Iris pigment epithelial cell (primary cell): ENCODE measurements at places on chromosomes 16 and 17.

DNA sequence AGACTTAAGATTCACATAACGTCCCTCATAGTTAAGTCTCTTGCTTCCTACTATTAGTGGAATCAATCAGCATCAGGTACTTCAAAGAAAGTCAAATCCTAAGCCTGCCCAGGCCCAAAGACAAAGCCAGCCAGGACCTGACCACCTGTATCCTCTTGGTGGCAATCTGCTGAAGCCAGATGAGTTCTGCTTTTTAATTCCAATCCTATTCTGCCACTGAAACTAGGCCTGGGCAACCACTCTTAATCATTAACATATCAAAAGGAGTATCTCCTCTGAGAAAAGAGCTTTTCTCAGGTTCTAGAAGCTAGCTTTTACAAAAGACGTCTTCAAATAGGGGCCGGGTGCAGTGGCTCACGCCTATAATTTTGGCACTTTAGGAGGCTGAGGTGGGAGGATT lies 15.1 kb upstream of the GLG1 start:
- no peak for DNase-seq

DNA sequence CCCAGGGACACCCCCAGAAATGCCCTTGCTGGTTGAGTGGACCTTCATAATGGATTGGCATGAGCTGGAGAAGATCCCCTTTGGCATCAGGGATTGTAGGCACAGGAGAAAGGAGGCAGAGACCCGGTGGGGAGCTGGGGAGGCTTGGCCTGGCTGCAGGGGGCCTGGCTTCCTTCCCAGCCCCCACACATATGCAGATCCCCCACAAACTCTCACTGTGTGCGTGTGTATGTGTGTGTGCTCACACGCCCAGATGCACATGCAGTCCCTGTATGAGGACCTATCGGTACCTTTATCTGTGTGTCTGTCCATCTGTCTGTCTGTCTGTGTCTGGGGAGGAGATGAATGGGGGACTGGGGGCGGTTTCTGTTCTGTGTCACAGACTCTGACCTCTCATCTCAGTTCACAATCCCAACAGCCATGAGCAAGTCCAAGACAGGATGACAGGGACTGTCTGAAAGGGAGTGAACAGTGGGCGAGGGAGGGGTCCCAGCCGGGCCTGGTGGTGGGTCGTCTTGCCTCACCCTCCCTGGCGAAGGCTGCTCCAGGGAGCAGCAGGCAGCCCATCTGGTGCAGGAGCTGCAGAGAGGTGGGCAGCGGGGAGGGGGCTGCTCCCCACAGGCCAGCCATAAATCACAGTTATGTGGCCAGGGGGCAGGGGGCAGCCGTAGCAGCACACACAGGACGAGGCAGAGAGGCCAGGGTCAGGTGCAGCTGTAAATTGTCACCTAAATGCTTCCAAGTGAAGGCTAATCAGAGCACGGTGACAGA lies 46.7 kb upstream of the LHX1 start:
- no peak for DNase-seq

DNA sequence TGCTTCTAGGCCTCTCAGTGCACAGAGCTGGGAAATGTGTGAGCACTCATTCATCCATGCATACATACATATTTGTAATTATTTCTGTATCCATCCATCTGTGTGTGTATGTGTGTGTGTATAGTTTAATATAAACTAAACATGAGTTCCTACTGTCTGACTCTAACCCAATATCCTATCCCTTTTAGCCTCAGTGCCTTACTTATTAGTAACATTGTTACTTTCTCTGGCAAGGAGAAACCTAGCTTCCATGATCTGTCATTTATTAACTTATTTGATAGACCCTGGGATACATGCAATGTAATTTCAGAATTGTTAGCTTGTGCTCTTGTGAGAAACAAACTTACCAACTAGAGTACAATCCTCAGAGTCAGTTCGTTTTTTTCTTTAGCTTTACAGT lies 59.0 kb upstream of the WSCD1 start:
- DNase-seq: no peak

DNA sequence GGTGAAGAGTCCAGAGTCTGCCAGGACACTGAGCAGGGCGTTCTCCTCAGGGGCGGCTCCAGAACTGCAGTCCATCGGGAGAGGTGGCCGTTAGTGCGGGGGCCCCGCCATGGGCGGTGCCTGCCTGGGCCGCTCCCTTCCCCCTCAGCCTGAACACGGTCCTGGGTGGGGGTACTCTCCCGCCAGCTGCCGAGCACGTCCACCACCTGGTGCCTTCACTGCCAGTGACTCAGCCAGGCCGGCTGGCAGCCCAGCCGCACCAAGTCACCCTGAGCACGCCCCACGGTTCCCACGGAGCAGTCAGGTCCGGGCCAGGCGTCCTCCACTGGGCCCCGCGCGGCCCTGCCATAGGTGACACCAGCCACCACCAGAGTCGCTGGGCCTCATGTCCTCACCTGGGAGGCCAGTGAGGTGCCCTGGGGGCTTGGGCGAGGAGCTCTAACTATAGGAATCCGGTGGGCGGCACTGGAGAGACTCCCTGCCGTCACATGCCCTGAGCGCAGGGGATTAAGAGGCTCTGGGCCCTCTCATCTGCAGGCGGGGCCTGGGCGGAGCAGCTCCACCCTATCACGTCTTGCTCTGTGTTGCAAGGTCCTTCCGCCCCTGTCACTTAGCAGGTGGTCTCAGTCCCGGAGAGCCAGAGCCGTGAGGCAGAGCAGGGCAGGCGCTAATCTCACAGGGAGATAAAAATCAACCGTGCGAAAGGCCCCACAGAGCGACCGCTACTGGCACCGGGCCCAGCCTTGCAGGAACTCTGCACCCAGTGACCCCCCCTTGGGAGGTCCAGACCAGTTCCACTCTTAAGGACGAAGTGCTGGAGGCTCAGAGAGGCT lies 14.3 kb downstream of the PIEZO1 start:
- DNase-seq: peak; percentile 91

DNA sequence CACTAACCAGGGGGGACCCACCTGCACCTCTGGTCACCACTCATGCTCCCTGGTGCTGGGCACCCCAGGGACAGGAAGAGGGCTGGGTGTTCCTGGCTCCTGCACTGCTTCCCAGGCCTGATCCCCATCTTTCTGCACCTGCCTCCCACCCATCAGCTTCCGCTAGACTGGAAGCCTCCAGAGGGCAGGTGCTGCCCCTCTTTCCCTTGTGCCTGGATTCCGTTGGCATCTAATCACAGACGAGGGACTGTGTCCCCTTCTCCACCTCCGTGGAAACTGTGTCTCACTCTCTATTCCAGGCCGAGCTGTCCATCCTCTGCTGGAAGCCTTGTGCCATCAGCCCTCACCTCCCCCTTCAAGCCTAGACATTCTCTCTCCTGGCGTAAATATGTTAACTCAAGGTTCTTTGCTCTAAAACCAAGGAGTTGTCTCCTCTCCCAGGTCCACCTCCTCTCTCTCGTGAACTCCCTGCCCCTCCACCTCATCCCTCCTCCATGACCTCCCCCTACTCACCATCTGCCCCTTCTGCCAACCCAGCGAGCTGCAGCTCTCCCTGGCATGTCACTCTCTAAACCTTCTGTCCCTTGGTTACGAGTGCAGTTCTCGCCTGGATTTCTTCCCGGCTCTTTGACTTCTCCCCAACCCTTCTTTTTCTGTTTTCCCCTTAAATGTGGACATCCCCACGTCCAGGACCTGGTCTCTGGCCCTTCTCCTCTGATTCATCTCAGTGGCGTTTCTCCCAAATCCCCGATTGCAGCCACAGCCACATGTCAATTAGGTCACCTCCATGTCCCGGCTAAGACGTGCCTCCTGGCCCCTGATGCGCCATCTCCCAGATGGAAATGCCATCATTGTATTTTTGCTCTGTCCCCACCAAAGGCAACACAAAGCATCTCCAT lies 107.7 kb downstream of the SEC14L1 start:
- no peak for DNase-seq

GRCh38 chr17:81037798-81038733 lies 3.1 kb downstream of the BAIAP2 start:
- DNase-seq: no peak

- DNase-seq: no peak
These were observed 20.7 kb upstream of the NAGS start for GRCh38 chr17:43983515-43984411.

DNA sequence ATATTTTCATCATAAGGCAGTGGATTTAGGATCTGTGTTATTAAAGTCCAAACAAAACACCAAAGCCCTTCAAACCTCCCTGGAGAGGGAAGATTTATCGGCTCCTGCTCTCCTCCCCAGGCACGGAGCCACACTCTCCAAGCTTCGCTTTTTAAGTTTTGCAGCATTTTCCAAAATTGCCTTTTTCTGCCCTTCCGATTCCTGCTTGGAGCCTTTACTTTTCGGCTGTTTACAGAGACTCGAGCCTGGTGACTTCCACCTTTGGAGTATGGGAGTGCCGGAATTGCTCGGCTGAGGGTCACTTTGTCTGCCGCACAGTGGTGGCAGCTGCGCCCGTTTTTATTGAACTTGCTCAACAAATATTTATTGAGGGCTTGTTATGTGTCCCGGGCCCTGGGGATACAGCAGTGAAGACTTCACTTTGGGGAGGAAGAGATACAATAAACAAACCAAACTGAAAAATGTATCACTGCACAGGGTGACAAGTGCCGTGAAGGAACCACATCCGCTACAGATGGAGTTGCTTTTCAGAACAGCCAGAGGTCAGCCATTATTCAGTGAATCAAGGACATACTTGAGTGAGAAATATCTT lies 185.5 kb downstream of the NTN1 start:
- DNase-seq: no peak

DNA sequence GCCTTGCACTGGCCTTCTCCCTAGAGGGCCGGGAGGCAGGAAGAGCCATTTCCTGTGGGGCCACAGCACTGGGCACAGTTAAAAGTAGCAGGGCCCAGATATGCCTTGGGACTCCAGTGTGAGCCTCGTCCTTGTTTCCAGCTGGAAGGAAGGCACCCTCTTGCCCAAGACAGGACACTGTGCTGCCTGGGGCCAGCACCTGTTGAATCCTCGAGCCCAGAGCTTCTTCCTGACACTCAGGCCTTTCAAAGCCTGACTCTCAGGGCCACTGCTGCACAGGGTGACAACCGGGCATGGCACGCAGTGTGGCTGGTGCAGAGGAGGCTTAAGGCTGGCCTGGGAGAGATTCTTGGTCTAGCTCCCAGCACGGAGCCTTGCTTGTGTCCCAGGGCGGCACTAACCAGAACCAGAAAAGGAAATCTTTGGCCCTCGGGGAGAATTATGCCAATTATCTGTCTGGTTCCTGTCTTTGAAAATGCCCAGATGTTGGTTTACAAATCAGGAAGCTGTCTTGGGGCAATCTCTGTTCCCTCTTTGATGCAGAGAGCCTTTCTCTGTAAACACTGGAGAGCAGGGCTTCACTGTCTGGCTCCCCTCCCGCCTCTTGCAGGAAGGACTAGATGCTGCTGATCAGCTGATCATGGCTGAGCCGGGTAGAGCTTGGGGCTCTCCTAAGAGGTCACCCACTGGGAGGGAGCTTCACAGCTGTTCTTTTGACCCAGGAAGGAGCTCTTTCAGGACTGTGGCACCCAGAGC lies 11.1 kb downstream of the LDHD start:
- peak; percentile 36 for DNase-seq

DNA sequence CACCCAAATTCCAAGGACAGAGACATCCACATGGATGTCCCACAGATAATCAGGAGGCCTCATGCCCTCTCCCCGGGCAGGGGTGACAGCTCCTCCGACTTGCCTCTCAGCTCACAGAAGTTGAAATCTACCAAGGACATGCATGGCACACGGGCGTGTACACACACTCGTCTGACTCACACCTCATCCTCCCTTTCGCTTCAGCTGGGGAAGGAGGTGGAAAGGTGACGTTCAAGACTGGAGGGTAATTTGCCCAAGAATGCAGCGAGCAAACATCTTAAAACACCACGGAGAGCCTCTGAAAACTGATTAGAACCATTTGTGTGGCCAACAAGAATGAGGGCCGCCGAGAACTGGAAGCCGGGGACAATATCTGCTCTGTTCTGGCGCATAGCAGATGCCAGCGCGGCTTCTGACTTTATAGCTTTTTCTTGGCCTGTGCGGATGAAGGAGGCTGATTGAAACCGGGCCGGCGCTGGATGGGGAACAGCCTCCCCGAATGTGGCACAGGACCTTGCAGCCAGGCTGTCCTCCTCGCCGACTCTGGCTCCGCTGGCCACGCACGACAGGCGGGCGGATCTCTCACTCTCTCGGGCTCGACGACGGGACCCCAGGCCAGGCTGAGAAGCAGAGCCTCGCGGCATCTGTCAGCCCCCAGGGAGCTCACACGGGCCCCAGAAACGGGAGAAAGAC lies 100.9 kb downstream of the C16orf95 start:
- no peak for DNase-seq

DNA sequence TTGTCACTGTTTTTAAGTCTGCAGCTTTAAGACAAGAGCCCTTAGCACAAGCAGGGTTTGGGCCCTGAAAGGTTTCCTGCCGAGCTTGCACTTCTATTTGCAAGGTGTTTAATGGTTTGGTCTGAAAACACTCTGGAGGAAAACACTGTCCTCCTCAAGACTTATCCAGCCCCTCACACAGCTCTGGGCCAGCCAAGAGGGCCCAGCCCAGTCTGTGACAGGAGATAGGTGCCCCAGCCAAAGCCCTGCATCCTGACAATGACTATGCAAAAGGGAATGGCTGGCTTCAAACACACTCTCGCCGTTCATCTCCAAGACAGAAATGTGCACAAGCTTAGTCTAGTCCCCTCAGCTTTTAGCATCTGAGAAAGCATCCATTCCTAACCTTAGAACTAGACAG lies 26.9 kb downstream of the MPG start:
- no peak for DNase-seq

GRCh38 chr16:56356276-56357240 lies 68.8 kb downstream of the AMFR start:
- peak; percentile 90 for DNase-seq
